ENCODE measurements at places on chromosomes 7 and 10.

- no peak for DNase-seq
Observed at GRCh38 chr7:113763226-113763625, 155.6 kb downstream of the PPP1R3A start.

GRCh38 chr10:102579328-102579727 is 65.0 kb upstream of the TRIM8 start:
- DNase-seq, result no peak

DNA sequence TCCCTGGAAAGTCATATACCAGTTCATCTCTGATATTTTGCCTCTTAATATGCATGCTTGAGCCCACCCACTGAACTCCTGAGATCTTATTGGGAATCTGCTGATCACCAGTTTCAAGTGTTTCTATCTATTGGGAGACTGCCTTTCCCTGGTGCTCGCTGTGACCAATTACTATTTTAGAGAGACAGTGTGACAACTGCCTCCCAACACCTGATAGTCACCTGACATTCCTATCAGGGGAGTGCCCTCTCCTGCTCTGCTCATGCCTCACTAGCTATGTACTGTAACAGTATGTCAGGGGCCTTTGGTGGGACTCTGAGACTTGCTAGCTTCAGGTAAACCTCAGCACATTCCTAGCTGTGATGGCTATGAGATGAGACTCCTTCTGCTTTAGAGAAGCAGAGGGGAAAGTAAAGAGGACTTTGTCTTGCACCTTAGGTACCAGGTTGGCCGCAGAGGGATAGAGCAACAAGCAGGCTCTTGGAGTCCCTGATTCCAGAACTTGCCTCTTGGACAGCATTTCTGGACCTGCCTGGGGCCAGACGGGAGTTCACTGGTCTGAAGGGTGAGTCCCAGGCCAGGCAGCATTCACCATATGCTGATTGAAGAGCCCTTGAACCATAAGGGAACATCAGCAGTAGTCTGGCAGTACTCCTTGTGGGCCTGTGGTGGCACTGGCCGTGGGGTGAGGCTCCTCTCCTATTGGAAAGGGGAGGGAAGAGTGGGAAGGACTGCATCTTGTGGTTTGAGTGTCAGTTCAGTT is 34.4 kb upstream of the ARHGAP12 start:
- no peak for DNase-seq

GRCh38 chr7:54546986-54547314 is 4.8 kb downstream of the VSTM2A start:
- no peak for DNase-seq

GRCh38 chr10:57692255-57692980 is 575.3 kb downstream of the IPMK start:
- peak; percentile 67 for DNase-seq

DNA sequence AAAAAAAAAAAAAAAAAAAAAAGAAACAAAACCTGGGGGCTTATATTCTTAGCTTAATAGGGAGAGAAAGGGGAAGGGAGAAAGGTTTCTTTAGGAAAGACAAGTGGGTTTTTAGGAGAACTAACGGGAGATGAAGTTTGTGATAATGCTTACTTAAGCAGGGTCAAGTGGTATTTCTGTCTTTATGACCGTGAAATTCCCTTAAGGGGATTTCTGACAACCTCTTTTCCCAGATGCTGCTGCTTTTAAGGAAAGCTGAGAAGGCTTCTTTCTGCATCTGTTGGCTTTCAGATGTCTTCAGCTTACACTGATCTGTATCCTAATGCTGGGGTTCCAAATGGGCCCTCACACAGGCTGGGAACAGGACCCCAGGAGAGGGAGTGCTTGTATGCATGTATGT is 42.6 kb downstream of the ADAMTS14 start:
- DNase-seq, result no peak

DNA sequence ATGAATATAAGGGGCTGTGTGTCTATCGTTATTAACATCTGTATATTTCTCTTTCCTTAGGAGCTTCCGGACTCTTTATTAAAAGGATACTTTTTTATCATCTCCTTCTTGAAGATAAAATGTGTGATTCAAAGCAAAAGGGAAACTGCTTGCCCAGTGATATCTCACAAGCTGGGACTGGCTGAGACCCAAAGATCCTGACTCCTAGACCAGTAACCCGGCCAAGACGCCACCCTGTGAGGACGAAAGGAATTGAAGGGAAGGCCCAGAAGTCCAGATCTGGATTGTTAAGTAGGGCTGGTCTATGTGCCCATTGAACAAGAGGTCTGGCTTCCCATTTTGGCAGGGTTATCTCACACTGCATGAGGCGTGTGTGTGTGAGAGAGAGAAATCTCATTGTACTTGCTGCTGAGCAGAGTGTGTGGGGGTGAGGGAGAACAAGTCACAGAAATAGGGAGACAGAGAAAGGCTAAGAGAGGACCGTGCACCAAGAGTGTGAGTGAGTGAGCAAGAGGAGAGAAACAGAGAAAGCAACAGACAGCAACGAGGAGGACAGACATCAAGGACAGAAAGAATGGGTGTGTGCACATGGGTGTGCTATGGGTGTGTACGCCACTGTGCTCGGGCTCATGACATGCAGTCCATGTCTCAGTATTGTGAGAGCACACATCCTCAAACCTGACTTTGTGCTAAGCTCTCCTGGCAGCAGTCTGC is 75.4 kb downstream of the PLXNA4 start:
- peak; percentile 1 for DNase-seq

GRCh38 chr10:91487911-91488582 is 77.9 kb downstream of the HECTD2 start:
- no peak for DNase-seq

DNA sequence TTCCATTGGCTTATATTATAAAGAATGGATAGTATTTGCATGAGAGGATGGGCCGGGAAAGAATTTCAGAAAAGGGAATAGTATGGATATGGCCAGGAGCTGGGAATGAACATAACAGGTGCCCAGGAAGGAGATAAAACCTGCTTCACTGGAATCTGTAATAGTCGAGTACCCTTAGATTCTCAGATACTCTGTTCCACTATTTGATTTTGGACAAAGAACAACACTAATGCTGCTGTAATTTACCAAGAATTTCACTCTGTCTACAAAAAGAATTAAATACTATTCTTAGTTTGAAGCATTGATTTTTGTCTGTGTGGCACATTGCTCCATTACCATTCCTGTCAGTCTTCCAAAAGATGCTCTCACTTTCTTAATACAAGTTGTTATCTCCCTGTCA is 718.2 kb upstream of the LRRN3 start:
- DNase-seq, result no peak

DNA sequence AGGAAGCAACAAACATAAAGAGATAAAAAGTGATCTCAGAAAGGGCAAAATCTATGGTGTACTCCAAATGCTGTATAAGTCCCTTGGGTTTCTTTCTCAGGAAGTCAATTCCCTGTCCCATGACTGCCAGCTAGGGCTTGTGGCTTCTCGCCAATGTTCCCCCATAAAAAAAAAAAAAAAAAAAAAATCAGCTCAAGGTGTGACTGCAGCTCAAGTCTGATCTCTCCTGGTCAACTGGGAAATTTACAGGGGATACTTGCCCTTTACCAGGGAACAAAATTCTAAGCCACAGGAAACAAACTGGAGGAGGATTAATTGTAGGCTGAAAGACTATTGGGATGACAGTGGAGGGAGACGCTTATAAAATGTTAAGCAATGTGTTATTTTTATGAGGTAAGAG is 76.0 kb downstream of the PCGF5 start:
- DNase-seq, result no peak

DNA sequence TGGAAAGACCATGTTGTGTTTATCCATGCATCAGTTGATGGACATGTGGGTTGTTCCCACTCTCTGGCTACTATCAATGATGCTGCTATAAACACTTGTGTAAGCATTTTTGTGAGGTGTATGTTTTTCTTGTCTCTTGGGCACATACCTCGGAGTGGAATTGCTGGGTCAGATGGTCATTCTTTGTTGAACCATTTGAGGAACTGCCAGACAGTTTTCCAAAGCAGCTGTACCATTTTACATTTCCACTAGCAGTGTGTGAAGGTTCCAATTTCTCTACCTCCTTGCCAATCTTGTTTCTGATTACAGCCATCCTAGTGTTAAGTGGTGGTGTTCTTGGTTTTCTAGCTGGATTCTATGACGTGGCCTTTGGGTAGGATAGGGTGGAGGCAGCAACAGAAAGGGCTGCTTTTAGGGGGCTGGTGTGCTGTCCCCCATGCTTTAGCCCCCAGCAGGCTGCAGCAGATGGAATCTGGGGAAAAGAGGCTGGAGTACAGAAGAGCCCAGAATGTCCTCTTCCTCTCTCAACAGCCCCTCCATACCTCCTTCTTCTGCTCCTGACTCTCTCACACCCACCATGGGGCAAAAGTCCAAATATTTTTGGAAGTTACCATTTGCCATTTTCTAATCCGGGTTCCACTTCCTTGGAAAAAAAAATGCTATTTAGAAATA is 352.7 kb downstream of the FRMD4A start:
- DNase-seq, result no peak

DNA sequence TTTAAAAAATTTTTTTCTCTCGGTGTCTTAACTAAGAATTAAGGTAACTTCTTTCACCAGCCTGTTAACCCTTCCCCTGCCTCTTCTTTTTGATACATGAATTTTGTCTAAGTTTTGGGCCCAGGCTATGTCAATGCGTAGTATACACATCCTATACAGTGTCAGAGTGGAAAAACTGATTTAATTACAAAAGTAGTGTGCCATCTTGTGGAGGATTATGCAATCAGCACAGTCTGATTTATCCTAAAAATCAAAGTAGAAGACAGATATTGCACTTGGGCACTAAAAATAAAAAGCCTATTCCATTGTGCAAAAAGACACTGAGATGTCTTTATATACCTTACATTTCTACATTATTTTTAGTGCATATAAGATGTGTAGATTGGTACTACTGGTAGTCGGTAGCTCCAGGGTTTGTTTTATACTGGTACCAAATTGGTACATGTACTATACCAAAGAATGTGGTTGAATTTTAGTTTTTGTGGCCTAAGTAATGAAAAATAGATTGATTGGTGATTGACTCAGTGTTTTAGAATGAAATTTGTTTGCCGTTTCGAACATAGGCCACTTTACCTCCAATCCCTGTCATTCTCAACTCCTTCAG is 96.6 kb downstream of the MKLN1 start:
- peak; percentile 50 for DNase-seq

DNA sequence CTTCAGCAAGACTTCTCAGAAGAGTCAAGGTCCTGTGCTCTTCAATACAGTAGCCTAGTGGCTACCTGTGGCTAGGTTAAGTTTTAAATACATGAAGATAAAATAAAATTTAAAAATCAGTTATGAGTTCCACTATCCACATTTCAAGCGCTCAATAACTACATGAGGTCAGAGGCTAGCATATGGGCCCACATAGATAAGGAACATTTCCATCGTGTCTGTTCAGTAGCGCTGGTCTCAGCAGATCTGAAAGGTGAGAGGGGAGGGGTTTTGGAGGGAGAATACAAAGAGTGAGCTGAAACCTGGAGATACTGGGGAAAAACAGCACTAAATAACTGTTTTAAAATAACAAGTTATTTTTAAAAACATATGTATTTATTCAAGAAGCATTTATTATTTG is 219.0 kb downstream of the TRIL start:
- DNase-seq, result no peak

GRCh38 chr10:68301790-68302502 is 29.9 kb upstream of the HNRNPH3 start:
- DNase-seq, result peak; percentile 55

GRCh38 chr7:3760651-3761050 is 459.6 kb downstream of the SDK1 start:
- DNase-seq, result no peak

GRCh38 chr7:18903695-18904094 is 213.7 kb downstream of the TWIST1 start:
- no peak for DNase-seq

DNA sequence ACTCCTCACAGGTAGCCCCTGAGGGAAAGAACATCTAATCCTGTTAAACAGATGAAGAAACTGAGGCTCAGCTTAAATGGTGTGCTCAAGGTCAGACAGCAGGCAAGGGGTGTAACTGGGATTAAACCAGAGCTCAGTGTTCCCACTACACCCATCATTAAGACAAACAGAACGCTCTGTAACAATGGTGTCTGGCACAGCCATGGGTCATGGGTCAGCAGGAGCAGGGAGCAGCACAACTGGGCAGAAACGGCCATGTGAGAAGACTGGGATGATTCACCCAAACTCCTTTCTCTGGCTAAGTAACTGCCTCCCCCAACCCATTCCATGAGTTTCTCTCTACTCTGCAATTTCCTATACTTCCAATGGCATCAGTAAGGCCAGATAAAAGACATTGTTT is 85.5 kb upstream of the PDE1C start:
- no peak for DNase-seq

- DNase-seq, result no peak
Observed at GRCh38 chr7:155466814-155467733, 9.1 kb downstream of the EN2 start.

GRCh38 chr7:12256090-12256489 is 45.0 kb downstream of the TMEM106B start:
- DNase-seq, result no peak

- no peak for DNase-seq
Observed at GRCh38 chr7:120729245-120729644, 128.7 kb downstream of the TSPAN12 start.

DNA sequence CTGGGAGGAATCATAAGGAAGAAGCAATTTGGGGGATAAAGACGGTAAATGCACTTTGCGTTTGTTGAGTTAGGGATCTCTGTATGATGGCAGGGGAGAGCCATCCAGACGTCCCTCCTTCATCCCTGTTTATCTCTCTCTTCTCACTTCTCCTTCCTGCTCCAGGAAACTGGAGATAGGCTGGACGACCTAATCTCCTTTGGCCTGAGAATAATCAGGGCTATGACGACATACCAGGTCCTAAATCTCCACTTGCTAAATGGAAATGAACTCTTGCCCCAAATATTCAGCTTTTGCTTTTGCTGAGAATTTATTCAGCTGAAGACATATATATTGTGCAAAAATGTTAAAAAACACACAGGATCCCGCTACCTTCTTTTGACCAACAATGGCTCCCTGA is 182.9 kb upstream of the INHBA start:
- DNase-seq, result no peak

GRCh38 chr10:124509880-124510632 is 48.4 kb downstream of the LHPP start:
- no peak for DNase-seq

GRCh38 chr7:127769696-127770400 is 117.9 kb downstream of the SND1 start:
- DNase-seq, result no peak

GRCh38 chr7:144027974-144028373 is 20.8 kb upstream of the OR2A5 start:
- no peak for DNase-seq

DNA sequence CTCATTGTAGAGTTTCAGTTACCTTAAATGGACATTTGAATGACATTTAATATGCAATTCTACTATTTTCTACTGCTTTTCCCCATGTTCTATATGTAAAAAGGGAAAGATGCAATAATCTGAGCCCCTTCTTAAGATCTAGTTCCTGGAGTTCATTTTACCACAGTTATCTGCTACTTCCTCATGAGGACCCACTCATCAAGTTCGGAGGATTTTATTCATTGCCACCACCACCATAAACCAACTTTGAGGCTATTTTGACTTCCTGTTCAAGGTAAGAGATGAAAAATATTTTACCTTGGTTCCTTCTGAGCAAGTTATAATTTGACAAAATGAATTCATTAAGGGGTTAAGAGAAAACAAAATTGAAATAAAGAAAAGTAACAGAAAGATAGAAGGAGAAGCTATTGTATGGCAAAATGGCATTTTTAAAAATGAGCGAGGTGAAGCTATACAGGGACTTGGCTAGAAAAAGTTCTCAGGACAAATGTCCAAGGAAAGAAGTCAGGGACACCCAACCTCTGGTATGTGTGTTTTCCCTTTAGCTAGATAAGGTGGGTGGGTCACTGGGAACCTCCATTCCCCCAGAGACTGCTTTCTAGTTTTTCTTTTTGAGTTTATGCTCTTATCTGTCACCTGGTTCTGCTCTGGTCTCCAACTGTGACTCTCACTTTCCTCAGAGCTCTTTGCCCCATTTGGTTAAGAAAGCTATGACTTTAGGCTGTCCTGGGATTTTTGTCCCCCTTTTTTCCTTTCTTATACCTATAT is 14.9 kb upstream of the FAM3C start:
- DNase-seq, result no peak

Data from SW 1271 (cell line).